Left renal pelvis (tissue), 4 donors: ENCODE measurements at places on chromosomes 2 and 18. TPM values are rescaled to one million over a fixed set of nuclear protein-coding genes. Genes with fewer than 3 reads are reported as not detected.

The C2orf78 gene
- not detected for polyA plus RNA-seq

The STAT4 gene
- 9.0 TPM for polyA plus RNA-seq

The NEU2 gene
- not detected for polyA plus RNA-seq

The SPHKAP gene
- polyA plus RNA-seq = 1.7 TPM

The CCDC141 gene
- 1.6 TPM for polyA plus RNA-seq

The NT5DC4 gene
- 0.13 TPM for polyA plus RNA-seq

The DPP10 gene
- 17.4 TPM for polyA plus RNA-seq

The EN1 gene
- polyA plus RNA-seq = not detected

The CCDC121 gene
- polyA plus RNA-seq = 11.1 TPM

The REG3A gene
- polyA plus RNA-seq = not detected

The SALL3 gene
- 8.3 TPM for polyA plus RNA-seq

The RASGRP3 gene
- 15.3 TPM for polyA plus RNA-seq

The CHRND gene
- 0.71 TPM for polyA plus RNA-seq

The IGFBP5 gene
- 274 TPM for polyA plus RNA-seq

The RRM2 gene
- 59.6 TPM for polyA plus RNA-seq

The FAM168B gene
- 110 TPM for polyA plus RNA-seq

The BOLL gene
- polyA plus RNA-seq = not detected

The HOXD13 gene
- polyA plus RNA-seq = 0.10 TPM

The SMYD1 gene
- not detected for polyA plus RNA-seq

The TMEM18 gene
- 54.6 TPM for polyA plus RNA-seq

The BOK gene
- 26.6 TPM for polyA plus RNA-seq

The SLC19A3 gene
- 11.0 TPM for polyA plus RNA-seq

The PSMA8 gene
- polyA plus RNA-seq = not detected

The PLGLB1 gene
- polyA plus RNA-seq = 7.1 TPM

The FAP gene
- 15.4 TPM for polyA plus RNA-seq

The GPBAR1 gene
- 2.0 TPM for polyA plus RNA-seq

The CERKL gene
- 21.8 TPM for polyA plus RNA-seq

The KIAA1328 gene
- polyA plus RNA-seq = 11.0 TPM

The LAMA3 gene
- polyA plus RNA-seq = 3.1 TPM

The SH2D6 gene
- 0.27 TPM for polyA plus RNA-seq

The CXCR1 gene
- not detected for polyA plus RNA-seq

The FBXO36 gene
- 6.7 TPM for polyA plus RNA-seq

The NRP2 gene
- 78.0 TPM for polyA plus RNA-seq

The MDH1 gene
- 453 TPM for polyA plus RNA-seq

The WNT10A gene
- polyA plus RNA-seq = 1.5 TPM

The C1QL2 gene
- polyA plus RNA-seq = not detected

The SNORC gene
- polyA plus RNA-seq = 2.0 TPM

The DSG1 gene
- 0.08 TPM for polyA plus RNA-seq
